AG20443 (cell line): ENCODE measurements at places on chromosomes 1 and 21.

DNA sequence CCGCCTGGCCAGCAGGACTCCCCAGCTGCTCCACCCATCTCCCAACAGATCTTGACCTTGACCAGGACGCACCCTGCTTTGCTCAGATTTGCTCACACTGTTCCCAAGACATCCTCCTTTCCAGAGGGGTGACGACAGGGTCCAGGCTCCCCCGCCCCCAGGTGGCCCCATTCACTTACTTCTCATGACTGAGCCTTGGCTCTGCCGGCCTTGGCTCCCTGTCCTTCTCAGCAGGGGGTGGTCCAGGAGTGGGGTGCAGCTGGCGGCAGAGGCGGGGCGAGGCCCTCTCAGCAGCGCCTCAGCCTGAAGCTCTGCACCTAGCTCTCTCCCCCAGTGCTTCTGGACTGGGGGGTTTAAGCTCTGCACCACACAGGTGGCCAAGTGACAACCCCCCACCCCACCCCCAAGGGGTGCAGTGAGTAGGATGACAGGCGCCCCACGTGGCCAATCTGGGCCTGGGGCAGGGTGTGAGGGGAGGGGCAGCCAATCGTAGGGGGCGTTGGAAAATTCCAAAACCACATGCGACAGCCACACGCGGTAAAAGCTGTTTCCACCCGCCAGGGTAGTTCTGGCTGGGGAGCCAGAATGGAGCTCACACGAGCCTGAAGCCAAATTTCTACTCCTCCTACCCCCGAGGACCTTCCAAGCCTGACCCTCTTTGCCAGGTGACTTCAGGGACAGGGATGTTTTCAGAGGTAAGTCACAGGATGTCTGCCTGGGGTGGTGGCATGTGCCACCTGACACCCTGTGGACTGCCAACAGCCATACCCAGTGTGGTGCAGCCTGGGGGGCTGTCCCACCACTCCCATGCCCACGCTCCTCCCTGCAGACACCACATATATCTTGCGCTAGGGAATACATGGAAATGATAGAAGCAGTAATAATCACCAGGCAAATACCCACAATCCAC, 5.6 kb downstream of the RORC start:
- DNase-seq = no peak

- DNase-seq = peak; percentile 24
Measured at GRCh38 chr1:56645677-56646305, 677 bp downstream of the PRKAA2 start.

GRCh38 chr1:208106218-208106617, 138.0 kb downstream of the PLXNA2 start:
- no peak for DNase-seq

DNA sequence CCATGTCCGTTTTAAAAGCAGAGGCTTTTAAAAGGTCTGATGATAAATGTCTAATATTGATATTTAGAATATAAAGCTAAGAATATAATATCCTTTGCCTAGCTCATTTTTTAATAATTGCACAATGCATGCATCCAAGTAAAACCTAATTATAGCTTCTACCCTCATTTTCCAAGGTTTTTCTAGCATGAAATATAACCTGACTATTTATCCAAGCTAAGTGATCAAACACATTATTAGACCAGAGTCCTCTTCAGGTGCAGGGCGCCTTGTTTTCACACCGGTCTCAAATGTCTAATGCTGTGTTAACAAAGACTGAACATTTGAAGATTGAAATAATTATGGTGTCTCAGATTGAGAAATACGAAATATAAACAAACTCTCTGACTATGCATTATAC, 648.9 kb upstream of the CXADR start:
- DNase-seq = no peak

- DNase-seq = no peak
Measured at GRCh38 chr1:229479660-229480399, 28.3 kb downstream of the NUP133 start.

GRCh38 chr1:2492091-2492490, 16.0 kb downstream of the PLCH2 start:
- DNase-seq = no peak

DNA sequence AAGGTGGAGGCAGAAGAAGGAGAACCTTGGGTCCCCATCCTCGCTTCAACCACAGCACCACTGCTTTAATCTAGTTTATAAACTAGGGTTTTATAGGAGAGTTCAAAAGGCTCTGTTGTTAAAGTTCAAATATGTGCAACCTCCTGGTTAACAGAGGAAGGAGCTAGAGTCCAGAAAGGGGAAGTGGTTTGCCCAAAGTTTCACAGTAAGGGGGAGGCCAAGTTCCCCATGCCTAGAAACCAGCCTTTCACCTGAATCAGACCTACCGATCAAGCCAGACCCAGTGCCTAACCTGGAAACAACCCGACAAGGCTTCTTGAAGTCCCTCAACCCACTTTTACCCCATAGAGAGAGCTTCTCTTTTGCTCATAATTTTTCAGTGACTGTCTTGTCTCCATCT, 106.5 kb downstream of the PLPP3 start:
- DNase-seq = no peak

DNA sequence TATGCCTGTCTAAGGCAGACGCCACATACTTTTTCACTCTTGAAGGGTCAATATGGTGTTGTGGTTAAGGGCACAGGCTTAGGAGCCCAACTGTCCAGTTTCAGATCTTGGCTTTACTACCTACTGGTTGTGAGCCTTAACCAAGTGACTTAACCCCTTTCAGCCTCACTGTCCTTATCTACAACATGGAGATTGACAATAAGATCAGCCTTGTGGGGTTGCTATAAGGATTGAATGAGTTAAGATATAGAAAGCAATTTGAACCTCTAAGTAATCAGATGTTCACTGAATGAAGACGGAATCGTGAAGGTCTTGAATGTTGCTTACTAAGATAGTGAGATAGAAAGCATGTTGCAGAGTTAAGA, 121.3 kb upstream of the JUN start:
- DNase-seq = no peak

DNA sequence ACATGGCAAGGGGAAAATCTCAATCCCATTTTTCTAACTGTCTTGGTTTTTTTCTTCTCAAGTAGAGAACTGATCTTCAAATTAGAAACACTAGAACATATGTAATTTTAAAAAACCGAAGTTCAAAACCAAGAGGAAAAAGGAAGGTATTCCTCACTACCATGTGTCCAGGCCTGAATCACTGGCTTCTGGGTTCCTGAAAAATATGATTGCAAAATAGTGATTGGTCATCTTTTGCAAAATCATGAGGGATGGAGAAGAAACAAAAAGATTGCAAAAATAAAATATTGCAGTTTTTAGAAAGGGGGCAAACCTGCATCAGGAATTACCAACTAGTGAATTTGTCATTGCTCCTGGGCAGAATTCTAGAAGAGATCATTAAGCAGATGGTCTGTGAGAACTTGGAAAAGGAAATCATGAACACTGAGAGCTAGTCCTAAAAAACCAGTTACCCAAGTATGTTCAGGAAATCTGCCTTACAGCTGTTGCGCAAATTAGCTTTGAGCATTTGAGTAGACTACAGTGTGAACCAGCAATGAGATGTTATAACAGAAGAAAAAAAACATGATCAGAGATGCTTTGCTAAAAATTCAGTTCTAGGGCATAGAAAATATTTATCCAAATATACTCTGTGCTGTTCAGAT, 49.4 kb downstream of the SPATA46 start:
- DNase-seq = no peak

DNA sequence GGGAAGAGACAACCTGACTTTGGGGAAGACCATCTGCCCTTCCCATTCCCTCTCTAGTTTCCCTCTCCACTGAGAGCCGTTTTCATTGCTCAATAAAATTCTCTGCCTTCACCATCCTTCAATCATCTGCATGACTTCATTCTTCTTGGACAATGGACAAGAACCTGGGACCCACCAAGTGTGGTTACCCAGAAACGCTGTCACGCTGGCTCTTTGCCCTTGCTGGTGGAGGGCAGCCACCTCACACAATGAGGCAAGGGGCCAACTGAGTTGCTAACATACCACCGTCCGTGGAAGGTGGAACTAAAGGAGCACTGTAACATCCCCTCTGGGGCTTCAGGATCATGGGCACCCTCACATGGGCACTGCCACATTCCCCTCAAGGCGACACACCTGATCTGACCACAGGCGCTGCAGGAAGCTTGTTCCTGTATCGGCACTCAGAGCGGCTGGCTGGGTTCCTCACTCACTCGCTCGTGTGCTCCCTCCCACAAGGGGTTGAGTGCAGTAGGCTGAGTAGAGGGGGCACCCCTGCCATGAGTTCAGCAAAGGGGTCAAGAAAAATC, 652.4 kb downstream of the PLPP3 start:
- DNase-seq = no peak

GRCh38 chr1:4346131-4346530, 308.3 kb upstream of the AJAP1 start:
- no peak for DNase-seq

- DNase-seq = no peak
Measured at GRCh38 chr1:53458634-53459033, 565 bp upstream of the DMRTB1 start.

GRCh38 chr1:234768569-234769283, 158.7 kb upstream of the IRF2BP2 start:
- no peak for DNase-seq

DNA sequence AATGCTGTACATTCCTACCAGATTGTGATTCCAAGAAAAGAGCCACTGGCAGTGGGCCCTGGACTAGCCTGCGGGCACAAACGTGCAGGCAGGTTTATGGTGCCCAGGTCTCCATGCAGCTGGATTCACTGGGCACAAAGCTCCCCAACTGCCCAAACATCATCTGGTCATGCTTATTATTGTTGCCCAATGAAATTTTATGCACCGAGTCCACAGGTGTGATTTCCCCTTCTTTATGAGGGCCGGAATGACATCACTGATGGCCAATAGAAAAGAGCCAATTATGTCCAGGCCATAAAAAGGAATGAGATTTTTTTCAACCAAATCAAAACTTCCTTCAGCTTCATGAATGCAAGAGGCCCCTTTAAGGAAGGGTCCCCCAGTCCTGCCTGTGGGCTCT, 66.2 kb downstream of the ERI3 start:
- no peak for DNase-seq

GRCh38 chr1:200373811-200374231, 36.0 kb downstream of the ZNF281 start:
- no peak for DNase-seq

DNA sequence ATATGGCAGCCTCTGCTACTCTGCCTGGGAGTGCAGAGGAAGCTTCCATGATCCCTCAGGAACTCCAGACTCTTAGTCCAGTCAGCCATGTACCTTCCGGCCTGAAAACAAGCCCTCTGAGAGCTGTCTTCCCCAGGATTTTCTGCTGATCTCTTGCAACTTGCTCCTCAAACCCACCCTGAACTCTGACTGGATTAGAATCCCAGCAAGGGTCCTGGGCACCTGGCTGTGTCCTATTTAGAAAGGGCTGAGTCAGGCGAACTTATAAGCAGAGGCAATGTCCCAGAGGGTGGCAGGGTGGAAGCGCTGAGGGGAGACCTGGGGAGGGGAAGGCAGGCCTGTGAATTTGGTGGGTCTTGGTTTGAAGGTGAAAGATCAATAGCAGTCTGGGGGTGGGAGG, 184.5 kb upstream of the EDN2 start:
- DNase-seq = no peak

- DNase-seq = peak; percentile 75
Measured at GRCh38 chr1:157968946-157969345, 24.5 kb upstream of the KIRREL1 start.

DNA sequence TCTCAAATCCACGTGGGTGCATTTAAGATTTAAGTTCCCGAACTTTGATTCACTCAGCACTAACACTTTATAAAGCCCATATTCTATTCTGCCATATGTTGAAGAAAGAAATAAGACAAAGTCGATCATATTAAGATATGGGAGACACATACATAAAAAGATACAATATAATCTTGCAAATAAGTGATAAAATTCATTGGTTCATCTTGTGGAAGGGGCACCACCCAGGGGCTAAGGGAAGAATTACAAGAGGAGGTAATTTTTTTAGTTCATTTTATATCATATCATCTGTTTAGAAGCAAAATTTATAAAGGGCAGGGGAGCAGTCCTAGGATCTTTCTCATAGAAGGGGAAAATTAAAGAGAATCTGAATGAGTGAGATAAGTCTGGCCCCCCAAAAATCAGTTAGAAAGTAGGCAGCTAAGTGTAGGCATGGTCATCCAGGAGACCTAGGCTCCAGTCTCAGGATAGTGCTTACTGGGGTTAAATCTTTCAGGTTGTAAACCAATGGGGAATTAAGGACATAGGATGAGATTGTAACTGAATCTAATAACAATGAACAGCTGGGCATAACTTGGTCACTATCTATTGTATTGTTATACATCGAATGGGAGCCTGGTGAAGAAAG, 124.2 kb upstream of the L1TD1 start:
- DNase-seq = peak; percentile 27

GRCh38 chr1:182990413-182991144, 32.6 kb upstream of the LAMC1 start:
- peak; percentile 35 for DNase-seq

DNA sequence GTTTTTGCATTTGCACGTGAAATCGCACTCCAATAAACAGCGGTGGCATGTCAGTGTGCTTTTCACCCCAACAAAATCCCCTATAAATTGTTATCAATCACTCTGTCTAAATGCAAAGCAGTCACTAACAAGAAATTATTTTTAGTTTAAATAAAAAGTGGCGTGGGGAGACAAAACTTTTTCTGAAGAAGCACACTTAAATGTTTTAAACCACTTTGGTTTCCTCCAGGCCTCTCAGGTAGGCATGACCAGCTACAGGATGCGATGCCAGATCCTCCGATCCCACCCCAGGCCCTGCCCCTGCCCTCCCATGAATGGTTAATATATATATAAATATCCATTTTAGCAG, 3.6 kb downstream of the FMO1 start:
- DNase-seq = no peak

GRCh38 chr1:232127190-232127589, 500.6 kb downstream of the DISC1 start:
- DNase-seq = peak; percentile 58

- no peak for DNase-seq
Measured at GRCh38 chr1:47351305-47351704, 17.7 kb downstream of the CMPK1 start.

DNA sequence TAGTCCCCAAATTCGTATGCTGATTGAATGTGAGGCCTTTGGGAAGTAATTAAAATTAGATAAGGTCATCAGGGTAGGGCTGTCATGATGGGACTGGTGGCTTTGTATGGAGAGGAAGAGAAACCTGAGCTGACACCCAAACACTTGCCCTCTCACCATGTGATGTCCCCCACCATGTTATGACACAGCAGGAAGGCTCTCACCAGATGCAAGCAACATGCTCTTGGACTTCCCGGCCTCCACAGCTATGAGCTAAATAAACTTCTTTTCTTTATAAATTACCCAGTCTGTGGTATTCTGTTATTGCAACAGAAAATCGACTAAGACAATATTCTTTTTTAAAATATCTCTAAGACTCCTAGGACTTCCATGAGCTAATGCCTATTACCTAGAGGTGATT, 43.6 kb upstream of the GUCA2B start:
- no peak for DNase-seq

- no peak for DNase-seq
Measured at GRCh38 chr1:109598156-109598555, 21.3 kb downstream of the GNAT2 start.

DNA sequence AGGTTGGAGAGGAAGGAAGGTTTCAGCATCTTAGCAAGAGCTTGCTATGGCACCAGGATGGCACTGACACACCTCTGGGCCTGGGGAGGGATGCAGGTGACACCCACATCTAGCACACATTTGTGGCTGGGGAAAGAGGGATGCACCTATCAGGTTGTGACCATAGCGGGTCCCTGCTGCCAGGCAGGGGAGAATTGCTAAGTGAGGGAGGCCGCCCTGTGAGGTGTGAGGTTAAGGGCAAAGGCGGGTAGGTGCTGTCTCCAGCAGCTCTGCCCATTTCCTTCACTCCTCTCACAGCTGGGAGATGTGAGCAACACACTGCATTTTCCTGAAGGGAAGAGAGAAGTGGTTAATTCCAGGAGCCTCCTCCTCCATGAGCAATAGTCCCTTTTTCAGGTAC, 83.2 kb upstream of the TLR5 start:
- no peak for DNase-seq
